ENCODE measurements at places on chromosomes 5 and 9.

- no peak for DNase-seq
Observed at GRCh38 chr5:8560776-8561175, 691.8 kb downstream of the MTRR start.

- DNase-seq: no peak
Observed at GRCh38 chr5:177438468-177438867, 8.1 kb upstream of the PRR7 start.

GRCh38 chr9:109907400-109907799 lies 127.4 kb downstream of the PALM2AKAP2 start:
- no peak for DNase-seq

- no peak for DNase-seq
Observed at GRCh38 chr9:33988219-33988890, 60.3 kb downstream of the UBAP2 start.

DNA sequence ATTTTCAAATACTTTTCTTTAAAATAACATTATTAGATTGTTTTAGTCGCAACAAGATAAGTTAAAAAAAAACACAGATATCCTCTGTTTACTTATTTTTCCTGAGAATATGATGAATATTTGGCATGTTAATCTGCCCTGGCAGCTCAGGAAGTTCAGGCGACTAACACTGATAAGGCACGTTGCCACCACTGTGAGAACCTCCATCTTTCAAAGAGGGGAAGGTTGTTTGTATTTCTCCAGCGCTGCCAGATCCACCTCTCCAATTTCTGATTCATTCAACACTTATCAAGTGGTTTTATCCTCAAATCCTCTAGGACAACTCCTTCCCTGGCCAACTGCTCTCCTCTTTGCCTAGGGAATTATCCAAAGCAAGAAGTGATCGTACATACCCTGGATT lies 21.8 kb downstream of the CTNNAL1 start:
- DNase-seq: no peak

GRCh38 chr5:14489643-14490042 lies 91.9 kb upstream of the OTULINL start:
- DNase-seq: no peak

DNA sequence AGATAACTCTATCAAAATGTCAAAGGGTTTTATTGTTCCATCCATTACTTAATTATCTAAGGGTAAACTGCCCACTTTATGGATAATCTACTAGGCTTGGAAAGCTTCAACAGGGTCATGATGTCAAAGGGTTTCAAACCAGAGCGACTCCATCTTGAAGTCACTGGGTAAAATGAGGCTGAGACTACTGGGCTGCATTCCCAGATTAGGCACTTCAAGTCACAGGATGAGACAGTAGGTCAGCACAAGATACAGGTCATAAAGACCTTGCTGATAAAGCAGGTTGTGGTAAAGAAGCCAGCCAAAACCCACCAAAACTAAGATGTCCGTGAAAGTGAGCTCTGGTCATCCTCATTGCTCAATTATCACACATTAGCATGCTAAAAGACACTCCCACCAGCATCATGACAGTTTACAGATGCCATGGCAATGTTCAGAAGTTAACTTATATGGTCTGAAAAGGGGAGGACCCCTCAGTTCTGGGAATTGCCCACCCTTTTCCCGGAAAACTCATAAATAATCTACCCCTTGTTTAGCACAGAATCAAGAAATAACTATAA lies 138.6 kb downstream of the GNAQ start:
- no peak for DNase-seq

GRCh38 chr5:139810341-139811273 lies 15.0 kb downstream of the PSD2 start:
- no peak for DNase-seq

- peak; percentile 17 for DNase-seq
Observed at GRCh38 chr5:84450617-84451414, 66.1 kb upstream of the EDIL3 start.

- DNase-seq: no peak
Observed at GRCh38 chr5:171513591-171513990, 94.1 kb downstream of the FGF18 start.

GRCh38 chr5:56631719-56632118 lies 183.6 kb upstream of the MAP3K1 start:
- DNase-seq: peak; percentile 3

DNA sequence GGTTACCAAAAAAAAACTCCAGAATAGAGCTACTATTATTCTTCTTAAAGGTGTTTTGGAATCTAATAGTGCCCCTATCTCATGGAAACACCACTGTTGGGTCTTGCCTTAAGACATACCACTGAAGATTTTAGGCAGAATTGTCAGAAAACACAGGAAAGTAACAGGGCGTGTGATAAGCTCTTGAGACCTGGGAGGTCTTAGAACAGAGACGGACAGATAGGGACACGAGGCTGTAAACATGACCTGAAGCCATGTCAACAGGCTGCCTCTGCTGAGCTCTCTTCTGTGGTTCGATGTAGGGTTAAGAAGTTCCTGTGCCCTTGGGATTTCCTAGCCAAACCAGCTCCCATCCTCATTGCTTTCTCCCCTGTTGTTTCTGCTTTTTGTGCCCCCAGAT lies 69.3 kb downstream of the CTSL start:
- DNase-seq: no peak

GRCh38 chr5:128498844-128499455 lies 39.1 kb downstream of the FBN2 start:
- DNase-seq: peak; percentile 82

- peak; percentile 2 for DNase-seq
Observed at GRCh38 chr5:171494452-171495121, 75.1 kb downstream of the FGF18 start.

- no peak for DNase-seq
Observed at GRCh38 chr5:10328323-10328722, 20.6 kb upstream of the CMBL start.

DNA sequence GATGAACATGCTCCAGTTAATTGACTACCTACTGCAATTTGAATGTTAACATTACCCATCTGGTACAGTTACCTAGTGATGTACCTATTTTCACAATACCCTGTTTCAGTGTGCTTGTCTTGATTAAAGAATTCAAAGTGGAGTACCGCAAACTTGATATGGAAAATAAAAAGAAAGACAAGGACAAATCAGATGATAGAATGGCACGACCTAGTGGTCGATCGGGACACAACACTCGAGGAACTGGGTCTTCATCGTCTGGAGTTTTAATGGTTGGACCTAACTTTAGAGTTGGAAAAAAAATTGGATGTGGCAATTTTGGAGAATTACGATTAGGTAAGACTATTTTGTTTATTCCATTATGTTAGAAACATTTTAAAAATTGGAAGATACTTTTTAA lies 33.5 kb downstream of the CSNK1G3 start:
- peak; percentile 7 for DNase-seq

- DNase-seq: no peak
Observed at GRCh38 chr5:3258050-3258449, 337.6 kb upstream of the IRX1 start.

- no peak for DNase-seq
Observed at GRCh38 chr9:108225149-108225800, 630.5 kb downstream of the ACTL7B start.

DNA sequence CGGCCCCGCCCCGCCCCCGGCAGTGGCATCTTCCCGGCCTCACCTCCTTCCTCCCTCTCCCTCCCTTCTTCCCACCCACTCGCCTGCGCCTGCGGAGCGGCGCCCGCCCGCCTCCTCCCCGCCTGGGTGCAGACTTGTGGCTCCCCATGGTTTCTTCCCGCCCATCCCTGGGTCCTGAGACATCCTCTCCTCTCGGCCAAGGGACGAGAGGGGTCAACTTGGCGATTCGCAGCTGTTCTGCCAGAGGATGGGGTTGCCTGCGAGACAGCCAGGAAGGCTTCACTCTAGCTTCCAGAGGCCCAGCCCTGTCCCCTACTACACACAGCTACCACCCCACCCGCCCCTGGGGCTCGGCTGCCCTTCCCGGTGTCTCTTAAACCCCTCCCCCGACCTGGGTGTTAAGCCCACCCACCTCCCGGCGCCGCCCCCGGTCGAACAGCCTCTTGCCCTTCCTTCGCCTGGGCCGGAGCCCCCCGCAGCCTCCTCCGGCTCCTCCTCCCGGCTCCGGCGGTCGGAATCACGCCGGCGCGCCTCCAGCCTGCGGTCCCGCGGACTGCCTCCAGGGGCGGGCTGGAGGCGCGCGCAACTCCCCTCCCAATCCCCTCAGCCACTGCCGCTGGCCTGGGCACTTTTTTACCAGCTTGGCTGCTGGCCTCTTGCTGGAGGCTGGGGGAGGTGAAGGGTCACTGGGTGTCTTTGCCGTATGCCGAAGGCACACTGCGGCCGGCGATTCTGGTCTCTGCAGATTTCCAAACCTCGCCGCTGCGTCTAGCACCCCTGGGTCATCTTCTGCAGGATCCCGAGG lies 1.9 kb downstream of the JADE2 start:
- peak; percentile 89 for DNase-seq

- DNase-seq: no peak
Observed at GRCh38 chr9:107274953-107275422, 8.1 kb upstream of the RAD23B start.

DNA sequence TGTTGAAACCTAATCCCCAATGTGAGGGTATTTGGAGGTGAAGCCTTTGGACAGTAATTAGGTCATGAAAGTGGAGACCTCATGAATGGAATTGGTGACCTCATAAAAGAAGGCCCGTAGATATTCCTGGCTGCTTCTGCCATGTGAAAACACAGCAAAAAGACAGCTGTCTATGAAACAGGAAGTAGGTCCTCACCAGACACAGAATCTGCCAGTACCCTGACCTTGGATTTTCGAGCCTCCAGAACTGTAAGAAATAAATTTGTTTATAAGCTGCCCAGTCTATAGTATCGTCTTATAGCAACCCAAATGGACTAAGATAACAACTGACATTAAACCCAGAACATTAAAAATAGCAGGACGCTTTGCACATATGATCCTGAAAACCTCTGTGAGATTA lies 371.1 kb downstream of the SPOCK1 start:
- DNase-seq: no peak

DNA sequence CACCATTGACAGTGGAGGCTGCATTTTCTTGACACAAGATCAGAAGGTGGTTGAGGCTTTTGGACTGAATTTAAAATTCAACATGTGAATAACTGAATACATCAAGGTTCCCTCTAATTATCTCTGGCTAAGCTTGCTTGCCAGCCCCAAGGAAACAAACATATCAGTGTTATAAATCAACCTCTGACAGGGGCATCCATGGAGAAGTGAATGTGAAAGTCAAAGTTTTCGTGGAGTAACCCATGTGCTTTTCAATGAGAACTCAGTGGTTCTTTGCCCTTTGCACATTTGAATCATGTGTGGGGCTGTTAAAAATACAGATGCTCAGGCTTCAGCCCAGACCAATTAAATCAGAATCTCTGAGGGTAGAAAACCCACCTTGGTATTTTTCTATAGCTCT lies 128.9 kb downstream of the LRRC70 start:
- no peak for DNase-seq

- no peak for DNase-seq
Observed at GRCh38 chr5:171776770-171777759, 8.6 kb upstream of the SMIM23 start.

Data from Kasumi-1 (cell line).